ENCODE measurements at places on chromosomes 13 and 19.

DNA sequence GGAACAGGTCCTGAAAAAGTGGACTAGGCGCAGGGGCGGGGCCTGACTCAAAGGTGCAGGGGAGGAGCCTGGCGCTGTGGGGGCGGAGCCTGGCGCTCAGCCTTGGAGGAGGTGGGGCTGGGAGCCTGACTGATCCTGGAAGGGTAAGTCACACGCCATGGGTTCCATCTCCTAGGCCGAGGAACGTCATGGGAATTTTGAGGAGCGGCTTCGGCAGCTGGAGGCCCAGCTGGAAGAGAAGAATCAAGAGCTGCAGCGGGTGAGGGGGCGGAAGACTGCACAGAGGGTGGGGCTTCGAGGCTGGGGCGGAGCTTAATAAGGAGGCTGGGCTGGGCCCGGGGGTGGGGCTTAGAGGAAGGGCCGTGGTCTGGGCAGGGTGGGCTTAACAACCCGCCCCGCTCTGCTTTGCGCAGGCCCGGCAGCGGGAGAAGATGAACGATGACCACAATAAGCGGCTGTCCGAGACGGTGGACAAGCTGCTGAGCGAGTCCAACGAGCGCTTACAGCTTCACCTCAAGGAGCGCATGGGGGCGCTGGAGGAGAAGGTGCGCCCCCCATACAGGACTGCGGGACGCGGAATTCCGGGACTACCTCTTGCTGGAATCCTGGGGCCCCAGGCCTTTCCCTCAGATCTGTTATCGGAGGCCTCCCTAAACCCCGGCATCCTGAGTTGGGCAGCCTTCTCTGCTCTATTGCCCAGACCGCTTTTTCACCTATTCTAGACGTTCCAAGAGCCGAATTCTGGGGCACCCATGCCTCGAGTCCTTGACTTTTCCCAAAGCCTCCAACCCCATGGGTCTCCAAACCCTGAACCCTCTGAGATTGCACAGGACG lies 14.5 kb downstream of the PPFIA3 start:
- peak; percentile 93 for DNase-seq

DNA sequence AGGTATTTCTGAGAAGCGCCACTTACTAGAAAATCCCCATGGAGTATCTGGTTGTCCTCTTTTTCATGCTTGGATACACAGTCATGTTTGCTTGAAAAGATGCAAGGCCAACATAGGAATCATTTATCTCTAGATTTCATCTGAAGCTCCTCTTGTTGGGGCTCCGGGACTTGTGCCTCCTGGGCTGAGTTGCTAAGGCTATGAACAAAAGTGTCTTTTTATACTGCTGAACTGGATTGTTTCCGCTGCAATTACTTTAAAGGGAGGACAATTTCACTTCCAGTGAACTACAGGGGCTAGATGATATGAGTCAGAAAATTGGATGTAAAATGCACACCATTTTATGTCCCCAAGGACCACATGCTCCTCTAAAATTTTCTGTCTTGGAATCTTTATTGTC lies 114.1 kb downstream of the TNFSF13B start:
- no peak for DNase-seq

DNA sequence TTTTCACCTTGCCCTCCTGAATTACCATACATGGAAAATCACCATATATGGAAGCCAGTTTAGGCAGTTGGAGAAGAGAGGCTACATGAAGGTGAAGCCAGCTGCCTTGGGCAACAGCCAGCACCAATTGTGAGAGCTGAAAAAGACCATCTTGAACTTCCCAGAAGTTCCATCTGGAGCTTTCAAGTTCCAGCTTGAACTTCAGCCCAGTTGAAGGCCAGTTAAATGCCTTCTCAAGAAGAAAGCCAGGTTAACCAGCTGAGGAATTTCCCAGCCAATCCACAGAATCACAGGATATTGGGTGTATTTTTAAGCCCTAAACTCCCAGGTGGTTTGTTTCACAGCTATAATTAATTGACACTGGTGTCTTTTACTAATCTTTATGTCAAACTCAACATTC lies 713.6 kb upstream of the MIR17HG start:
- DNase-seq: no peak

DNA sequence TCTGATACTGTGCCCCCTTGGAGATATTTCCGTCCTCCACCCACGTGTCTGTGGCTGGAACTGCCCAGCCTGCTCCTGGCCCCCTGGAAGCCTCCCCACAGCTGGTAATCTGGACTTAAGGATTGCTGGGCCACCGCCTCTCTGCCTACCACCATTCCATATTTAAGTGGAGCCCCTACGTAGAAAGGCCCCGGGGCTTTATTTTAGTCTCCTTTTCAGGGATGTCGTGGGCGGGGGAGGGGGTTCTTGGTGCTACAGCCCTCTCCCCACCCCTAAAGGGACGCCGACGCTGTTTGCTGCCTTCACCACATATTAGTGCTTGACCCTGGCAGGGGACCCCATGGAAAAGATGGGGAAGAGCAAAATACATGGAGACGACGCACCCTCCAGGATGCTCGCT lies 2.7 kb upstream of the NOP53 start:
- DNase-seq: peak; percentile 71

DNA sequence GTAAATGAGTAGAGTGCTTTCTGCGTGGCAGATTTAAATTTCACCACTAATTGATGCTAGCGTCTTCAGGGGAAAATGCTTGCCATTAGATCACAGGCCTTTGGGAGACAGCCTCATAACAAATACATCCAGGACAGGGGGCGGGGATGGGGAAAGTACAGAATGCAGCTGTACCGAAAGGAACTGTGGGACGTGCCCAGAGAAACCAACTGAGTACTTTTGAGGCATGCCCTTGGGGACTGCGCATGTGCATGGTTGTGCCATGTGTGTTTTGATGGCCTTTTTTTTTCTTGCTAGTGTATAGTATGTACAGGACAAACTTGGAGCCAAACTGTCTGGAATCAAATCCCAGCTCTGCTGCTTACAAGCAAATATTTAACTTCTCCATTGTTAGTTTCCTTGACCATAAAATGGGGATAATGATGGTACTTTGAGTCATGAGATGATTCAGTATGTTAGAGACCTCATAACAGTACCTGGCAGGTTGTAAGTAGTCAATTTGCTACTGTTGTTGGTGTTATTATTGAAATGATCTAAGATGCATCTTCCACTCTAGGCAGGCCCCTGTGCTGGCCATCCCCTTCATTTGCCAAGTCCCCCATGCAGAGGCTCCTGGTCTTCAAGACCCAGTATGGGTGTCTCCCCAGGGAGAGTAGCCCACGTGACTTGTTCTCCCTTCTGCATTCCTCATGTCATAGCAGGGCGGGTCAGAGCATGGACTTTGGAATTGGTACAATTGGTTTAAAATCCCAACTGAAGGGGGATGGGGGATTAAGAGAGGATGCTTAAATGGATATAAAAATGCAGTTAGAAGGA lies 68.3 kb upstream of the NPAS1 start:
- DNase-seq: peak; percentile 54

- peak; percentile 66 for DNase-seq
These were observed 27.2 kb downstream of the COL4A2 start for GRCh38 chr13:110334256-110334655.
